Activated CD4-positive, alpha-beta T cell treated with anti-CD3 and anti-CD28 coated beads for 1 hour (primary cell): ENCODE measurements at places on chromosomes 13 and 19.

DNA sequence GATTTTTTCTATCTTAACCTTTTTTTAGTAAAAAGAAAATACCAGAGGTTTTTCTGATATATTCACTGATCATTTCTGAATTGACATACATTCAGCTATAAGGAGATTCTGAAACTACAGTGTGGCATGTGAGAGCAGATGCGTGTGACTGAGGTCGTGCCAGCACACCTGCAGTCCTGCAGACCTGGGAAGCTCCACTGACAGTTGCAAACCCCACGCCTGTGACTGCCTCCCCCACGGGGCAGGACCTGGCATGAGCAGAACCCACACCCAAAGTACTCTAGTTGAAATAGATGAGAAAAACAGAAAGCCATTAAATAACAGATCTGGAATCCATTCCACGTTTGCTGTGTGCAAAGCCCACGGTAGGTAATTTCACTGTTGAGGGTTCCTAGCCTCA lies 80.7 kb downstream of the TEX29 start:
- DNase-seq, result no peak

DNA sequence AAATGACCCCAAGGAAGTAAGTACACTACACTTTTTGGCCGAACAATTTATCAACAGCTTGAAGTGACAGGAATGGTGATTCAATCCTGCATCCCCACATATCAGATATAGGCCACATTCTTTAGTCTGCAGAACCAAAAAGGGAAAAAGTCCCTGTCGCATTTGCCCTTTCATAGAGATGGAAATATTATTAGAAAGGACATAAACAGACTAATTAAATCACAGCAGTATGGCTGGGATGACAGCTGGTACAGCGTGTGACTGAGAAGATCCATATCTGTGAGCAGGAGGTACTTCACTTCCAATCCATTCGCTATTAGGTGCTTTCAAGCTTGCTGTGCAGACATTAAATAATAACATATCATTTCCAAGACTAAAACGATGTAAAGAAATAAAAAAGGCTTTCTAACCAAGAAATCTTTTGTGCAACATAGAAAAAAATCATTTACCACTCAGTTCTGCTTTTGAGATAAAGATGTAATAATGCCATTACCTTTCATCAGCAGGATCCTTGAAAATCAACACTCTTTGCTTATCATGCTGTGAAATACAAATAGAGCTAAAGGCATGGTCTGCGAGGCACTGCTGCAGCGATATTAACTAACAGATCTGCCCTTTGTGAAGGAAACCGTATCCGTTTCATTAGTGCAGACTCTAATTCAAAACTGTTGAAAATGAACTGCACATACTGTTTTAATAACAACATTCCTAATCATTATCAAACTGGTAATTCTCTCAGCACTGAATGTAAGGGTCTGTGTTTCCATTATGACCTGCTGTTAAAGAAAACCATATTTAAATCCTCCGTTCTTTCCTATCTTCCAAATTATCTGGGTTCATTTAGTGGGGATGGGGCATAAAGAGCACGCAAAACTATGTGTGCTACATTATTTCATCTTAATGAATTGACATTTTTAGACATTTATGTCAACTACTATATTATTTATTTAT lies 245.6 kb downstream of the DACH1 start:
- no peak for DNase-seq

- DNase-seq, result no peak
These were observed 27.6 kb downstream of the MAU2 start for GRCh38 chr19:19348266-19348665.

DNA sequence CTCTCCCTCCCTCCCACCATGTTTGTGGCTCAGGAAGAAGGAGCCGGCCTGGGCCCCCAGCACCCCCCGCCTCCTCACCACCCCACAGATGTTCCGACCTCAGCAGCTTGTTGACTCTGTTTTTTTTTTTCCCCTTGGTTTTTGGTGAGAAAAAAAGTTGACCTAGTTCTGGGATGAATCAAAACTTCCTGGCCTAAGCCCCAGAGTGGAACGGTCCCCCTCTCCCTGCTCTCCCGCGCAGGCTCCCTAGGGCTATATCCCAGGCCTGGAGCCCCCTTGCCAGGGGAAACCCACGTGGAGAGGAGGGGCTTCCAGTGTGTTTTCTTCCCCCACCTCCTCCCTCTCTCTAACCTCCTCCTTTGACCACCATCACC lies 4.0 kb downstream of the COL5A3 start:
- no peak for DNase-seq

GRCh38 chr13:64164435-64164834 lies 2748.8 kb upstream of the PCDH20 start:
- no peak for DNase-seq

GRCh38 chr13:98564204-98564603 lies 12.7 kb downstream of the STK24 start:
- DNase-seq, result no peak

GRCh38 chr19:7881910-7882309 lies 6.4 kb upstream of the LRRC8E start:
- DNase-seq, result no peak
